Upper lobe of left lung (tissue), 6 donors: ENCODE measurements at places on chromosomes 12 and 14. TPM values are rescaled to one million over a fixed set of nuclear protein-coding genes. Genes with fewer than 3 reads are reported as not detected.
A peak's percentile ranks its signal among the peaks of the same experiment; 100 is the strongest.

The PRB2 gene
- not detected for total RNA-seq

The ERP27 gene
- not detected for total RNA-seq

The CLEC4E gene
- total RNA-seq, result 13.2 TPM

The FGF23 gene
- not detected for total RNA-seq

The SYT1 gene
- total RNA-seq, result not detected

The DIABLO gene
- 61.8 TPM for total RNA-seq

The PRPH gene
- 1.2 TPM for total RNA-seq

The TSHR gene
- not detected for total RNA-seq

The KLRC3 gene
- total RNA-seq, result not detected

The SLC41A2 gene
- total RNA-seq, result 25.0 TPM

- no peak overlapping the region for H3K4me3 ChIP-seq
- H3K27me3 ChIP-seq, result no peaks in the 10 kb centered on the region
- H3K4me1 ChIP-seq, result peaks cover 2% of the 10 kb centered on the region
- no peaks in the 10 kb centered on the region for H3K36me3 ChIP-seq
- H3K27ac ChIP-seq, result peak overlapping the region; percentile 34
These were observed 76.7 kb downstream of the TTC7B start for GRCh38 chr14:90739318-90740068.

- H3K4me3 ChIP-seq, result no peak overlapping the region
- no peaks in the 10 kb centered on the region for H3K27me3 ChIP-seq
- H3K27ac ChIP-seq, result no peak overlapping the region
- H3K4me1 ChIP-seq, result peaks cover 8% of the 10 kb centered on the region
- no peaks in the 10 kb centered on the region for H3K36me3 ChIP-seq
- no peak for DNase-seq
These were observed 37.6 kb upstream of the DHRS4 start for GRCh38 chr14:23916004-23916403.

DNA sequence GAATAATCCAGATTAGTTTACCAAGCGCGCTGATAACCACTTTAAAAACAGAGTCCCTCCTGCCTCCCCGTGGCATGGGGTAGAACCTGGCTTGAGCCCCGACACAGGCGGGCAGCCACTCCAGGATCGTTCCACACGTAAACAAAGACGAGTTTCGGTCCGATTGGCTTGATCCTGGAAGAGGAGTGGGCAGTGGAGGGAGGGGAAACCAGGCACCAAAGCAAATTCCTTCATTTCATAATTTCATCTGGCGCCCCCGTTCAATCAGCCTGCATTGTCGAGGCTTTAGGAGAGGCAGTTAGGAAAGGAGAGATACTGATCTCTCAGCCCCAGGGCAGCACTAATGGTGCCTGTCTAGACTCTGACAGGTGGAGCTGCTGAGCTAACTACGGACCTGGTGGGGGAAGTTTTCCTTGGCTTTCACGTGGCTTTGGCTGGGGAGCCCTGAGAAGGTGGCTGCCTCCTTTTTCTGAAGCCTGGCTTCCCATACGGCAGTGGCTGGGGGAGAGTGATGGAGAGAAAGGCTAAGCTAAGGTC, 751 bp upstream of the GPRC5A start:
- H3K27me3 ChIP-seq, result no peaks in the 10 kb centered on the region
- no peaks in the 10 kb centered on the region for H3K36me3 ChIP-seq
- H3K4me1 ChIP-seq, result no peaks in the 10 kb centered on the region
- peak overlapping the region; percentile 89 for H3K27ac ChIP-seq
- DNase-seq, result no peak

- DNase-seq, result no peak
- no peaks in the 10 kb centered on the region for H3K27me3 ChIP-seq
- H3K4me1 ChIP-seq, result no peaks in the 10 kb centered on the region
- no peak overlapping the region for H3K4me3 ChIP-seq
These were observed 87.8 kb downstream of the DICER1 start for GRCh38 chr14:95069547-95069946.

GRCh38 chr14:77238356-77238755, 32.6 kb downstream of the NGB start:
- H3K4me1 ChIP-seq, result no peaks in the 10 kb centered on the region
- no peak overlapping the region for H3K27ac ChIP-seq
- DNase-seq, result no peak
- no peak overlapping the region for H3K4me3 ChIP-seq

- no peak overlapping the region for H3K4me3 ChIP-seq
- H3K36me3 ChIP-seq, result no peaks in the 10 kb centered on the region
- no peaks in the 10 kb centered on the region for H3K27me3 ChIP-seq
- H3K27ac ChIP-seq, result no peak overlapping the region
- H3K4me1 ChIP-seq, result no peaks in the 10 kb centered on the region
These were observed 642.2 kb downstream of the DIO2 start for GRCh38 chr14:79569072-79569471.

- no peak for DNase-seq
- peaks cover 3% of the 10 kb centered on the region for H3K4me1 ChIP-seq
- no peak overlapping the region for H3K4me3 ChIP-seq
- H3K27me3 ChIP-seq, result no peaks in the 10 kb centered on the region
- H3K27ac ChIP-seq, result no peak overlapping the region
These were observed 30.3 kb downstream of the DIO3 start for GRCh38 chr14:101591582-101591981.

DNA sequence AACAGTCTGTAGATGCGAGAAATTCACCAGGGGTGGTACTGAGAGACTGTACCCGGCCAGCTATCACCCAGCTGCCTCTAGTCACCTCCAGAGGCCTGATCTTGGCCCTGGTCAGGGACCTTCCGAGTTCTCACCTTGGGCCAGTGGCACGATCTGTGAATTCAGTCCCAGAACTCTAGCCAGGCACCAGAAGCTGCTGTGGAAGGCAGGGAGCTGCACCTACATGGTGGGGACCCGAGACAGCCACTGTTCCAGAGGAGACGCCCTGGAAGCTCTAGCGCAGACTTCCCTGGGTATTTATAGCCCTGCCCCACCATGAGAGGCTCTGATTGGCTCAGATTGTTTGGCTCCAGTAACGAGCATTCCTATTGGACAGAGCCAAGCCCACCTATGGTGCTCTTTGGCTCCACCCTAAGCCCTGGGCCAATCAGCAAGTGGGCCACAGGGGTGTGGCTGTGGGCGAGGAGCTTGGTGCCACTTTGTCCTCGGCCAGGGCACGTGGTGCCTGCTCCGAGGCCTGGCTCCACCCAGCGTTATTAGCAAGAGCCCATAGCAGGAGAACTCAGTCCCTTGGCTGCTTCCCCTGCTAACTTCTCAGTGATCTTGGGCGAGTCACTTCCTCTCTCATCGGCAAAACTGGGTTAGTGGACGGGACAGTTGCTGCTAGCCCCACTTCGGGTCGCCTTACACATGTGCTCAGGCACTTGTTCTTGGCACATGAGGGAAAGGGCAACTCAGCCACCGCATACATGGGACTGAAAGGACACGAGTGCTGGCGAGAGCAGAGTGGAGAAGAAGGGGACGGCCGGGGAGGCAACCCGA, 89.0 kb upstream of the BCL11B start:
- peak; percentile 38 for DNase-seq
- no peak overlapping the region for H3K27ac ChIP-seq
- no peaks in the 10 kb centered on the region for H3K4me1 ChIP-seq
- H3K36me3 ChIP-seq, result no peaks in the 10 kb centered on the region

- no peaks in the 10 kb centered on the region for H3K27me3 ChIP-seq
- H3K36me3 ChIP-seq, result no peaks in the 10 kb centered on the region
- no peak for DNase-seq
- H3K4me3 ChIP-seq, result no peak overlapping the region
These were observed 58.7 kb upstream of the RD3L start for GRCh38 chr14:104001003-104001402.

DNA sequence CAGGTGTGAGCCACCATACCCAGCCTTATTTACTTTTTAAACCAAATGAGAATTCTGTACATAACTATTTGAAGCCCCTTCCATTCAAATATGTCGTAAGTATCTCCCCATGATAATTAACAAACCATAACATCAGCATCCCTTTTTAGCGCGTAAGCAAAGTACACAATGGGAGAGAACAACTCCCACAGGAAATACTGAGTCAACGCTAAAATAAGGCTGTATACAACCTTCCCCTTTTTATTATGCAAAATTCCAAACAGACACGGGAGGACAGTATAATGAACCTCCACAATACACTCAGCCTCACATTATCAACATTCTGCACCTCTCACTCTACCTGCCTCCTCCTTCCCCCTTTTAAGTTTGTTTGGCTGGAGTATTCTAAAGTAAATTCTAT, 73.5 kb downstream of the CCDC88C start:
- no peak for DNase-seq
- no peaks in the 10 kb centered on the region for H3K27me3 ChIP-seq
- no peak overlapping the region for H3K4me3 ChIP-seq

DNA sequence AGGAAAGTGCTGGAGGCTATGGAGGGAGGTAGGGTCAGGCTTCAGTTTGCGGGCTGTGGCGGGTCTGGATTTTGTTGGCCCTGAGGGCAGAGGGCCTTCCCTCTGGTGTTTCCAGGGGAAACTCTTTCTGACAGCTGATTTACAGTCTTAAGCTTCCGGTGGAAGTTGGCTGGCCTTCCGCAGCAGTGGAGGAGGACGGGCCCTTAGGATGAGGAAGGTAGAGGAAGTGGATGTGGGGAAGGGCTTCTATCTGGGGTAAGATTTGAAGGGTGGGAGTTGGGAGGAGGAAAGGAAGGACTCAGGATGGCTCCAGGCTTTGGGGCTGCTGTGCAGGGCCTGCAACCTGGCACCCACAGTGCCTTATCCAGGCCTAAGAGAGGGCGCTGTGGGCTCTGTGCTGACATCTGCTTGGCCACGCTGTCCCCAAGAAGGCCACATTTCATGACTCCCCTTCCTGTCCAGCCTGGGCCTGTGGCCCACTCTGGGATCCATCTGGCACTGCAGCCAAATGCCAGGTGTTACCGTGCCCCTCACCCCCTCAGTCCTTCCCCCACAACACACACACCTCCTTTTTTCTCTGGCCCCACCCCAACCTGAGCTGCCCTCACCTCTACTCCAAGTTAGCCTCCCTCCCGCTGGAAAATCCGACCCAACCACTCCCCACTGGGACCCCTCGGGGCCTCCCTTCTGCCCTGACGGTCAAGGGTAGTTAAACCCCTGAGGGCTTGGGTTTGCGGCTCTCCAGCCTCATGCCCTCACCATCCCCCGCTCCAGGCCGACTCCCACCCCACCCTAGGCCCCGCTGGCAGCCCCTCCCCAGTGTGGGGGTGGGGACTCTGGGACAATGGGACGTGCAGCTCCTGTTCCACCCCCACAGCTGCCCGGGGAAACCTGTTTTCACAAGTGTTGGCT, 7.7 kb upstream of the PPP1R13B start:
- H3K27me3 ChIP-seq, result no peaks in the 10 kb centered on the region
- peak overlapping the region; percentile 87 for H3K27ac ChIP-seq
- H3K4me3 ChIP-seq, result no peak overlapping the region
- DNase-seq, result peak; percentile 74
- H3K36me3 ChIP-seq, result no peaks in the 10 kb centered on the region
- H3K4me1 ChIP-seq, result peaks cover 31% of the 10 kb centered on the region

DNA sequence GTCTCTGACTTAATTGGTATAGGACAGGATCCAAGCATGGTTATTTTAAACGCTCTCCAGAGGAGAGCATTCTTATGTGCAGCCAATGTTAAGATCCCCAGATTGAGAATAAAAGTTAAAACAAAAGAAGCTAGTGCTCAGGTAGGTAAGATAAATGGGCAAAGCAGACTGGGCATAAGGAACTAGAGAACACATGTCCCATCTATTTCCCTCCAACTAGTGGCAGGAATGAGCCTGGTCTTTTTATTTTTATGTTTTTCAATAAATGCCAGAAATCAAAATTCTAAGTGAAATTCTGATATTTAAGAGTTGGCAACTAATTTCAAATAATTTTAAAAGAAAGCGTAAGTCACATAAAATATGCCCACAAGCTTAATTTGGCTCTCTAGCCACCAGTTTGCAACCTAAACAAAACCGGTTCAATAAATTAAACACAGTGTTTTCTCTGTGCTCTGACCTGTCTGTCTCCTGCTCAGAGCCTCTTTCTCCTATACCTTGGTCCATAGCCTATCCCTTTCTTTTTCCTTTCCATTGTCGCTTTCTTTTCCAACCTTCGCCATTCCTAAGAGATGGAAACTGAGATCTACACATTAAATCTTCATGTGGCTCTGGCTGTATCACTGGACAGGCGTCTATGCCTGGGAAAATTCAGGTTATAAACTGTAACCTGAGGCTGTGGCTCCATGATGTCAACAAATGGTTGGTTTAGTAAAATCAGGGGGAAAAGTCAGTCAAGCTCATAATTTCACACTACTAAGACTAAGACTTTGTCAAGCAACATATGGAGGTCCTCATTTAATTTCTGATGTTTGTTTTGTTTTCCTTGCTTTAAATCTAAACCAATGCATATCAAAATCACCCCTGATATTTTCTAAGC, 5.5 kb downstream of the SLC38A1 start:
- no peak overlapping the region for H3K4me3 ChIP-seq
- H3K27me3 ChIP-seq, result no peaks in the 10 kb centered on the region
- no peaks in the 10 kb centered on the region for H3K36me3 ChIP-seq
- H3K27ac ChIP-seq, result no peak overlapping the region
- peaks cover 41% of the 10 kb centered on the region for H3K4me1 ChIP-seq
- no peak for DNase-seq

GRCh38 chr14:82029038-82029437, 495.4 kb upstream of the SEL1L start:
- H3K27ac ChIP-seq, result no peak overlapping the region
- no peaks in the 10 kb centered on the region for H3K36me3 ChIP-seq
- no peaks in the 10 kb centered on the region for H3K4me1 ChIP-seq
- H3K27me3 ChIP-seq, result no peaks in the 10 kb centered on the region
- no peak overlapping the region for H3K4me3 ChIP-seq

DNA sequence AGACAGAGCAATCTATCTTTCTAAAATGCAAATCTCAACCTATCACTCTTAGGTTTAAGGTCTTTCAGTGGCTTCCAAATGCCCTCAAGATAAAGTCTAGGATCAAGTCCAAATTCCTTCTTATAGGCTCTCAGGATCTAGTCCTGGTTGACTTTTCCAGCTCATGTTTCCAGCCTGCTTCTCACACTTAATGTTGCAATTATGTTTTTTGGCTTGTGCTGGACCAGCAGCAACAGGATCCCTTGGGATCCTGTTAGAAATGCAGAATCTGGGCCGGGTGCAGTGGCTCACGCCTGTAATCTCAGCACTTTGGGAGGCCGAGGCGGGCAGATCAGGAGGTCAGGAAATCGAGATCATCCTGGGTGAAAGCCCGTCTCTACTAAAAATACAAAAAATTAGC, 10.6 kb downstream of the GPR33 start:
- no peak overlapping the region for H3K27ac ChIP-seq
- no peaks in the 10 kb centered on the region for H3K36me3 ChIP-seq
- DNase-seq, result no peak
- H3K4me1 ChIP-seq, result no peaks in the 10 kb centered on the region

GRCh38 chr12:9273276-9273675, 65.1 kb upstream of the PZP start:
- H3K27me3 ChIP-seq, result no peaks in the 10 kb centered on the region
- no peaks in the 10 kb centered on the region for H3K4me1 ChIP-seq
- no peak overlapping the region for H3K4me3 ChIP-seq
- no peak overlapping the region for H3K27ac ChIP-seq
- no peaks in the 10 kb centered on the region for H3K36me3 ChIP-seq
- DNase-seq, result no peak

DNA sequence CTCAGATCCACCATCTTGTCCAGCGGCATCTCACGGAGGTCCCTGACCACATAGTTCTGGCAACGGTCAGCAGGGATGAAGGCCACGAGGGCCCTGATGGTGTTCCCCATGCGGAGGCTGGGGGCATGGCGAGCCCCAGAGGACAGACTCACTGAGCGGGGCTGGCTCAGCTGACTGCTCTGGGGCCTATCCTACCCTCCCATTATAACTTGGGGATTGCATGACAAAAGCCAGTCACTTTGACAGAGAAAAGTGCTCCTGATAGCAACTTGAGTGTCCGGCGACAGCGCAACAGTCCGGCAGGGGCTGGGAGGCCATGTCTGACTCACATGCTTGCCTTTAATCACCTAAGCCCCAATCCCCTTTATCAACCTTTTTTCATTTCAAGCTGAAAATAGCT, at the start of gene LRRC10:
Gene LRRC10 (minus strand): TSS at position 179 of the 400 bp plus-strand sequence. CDS start 69 bp downstream, at position 110.
- H3K4me1 ChIP-seq, result no peaks in the 10 kb centered on the region
- H3K36me3 ChIP-seq, result no peaks in the 10 kb centered on the region
- no peak within 1 kb of the TSS for H3K4me3 ChIP-seq
- H3K27ac ChIP-seq, result no peak within 1 kb of the TSS
- H3K27me3 ChIP-seq, result no peaks in the 10 kb centered on the region
